ENCODE measurements at places on chromosomes 11 and 22.
A peak's percentile ranks its signal among the peaks of the same experiment; 100 is the strongest.

DNA sequence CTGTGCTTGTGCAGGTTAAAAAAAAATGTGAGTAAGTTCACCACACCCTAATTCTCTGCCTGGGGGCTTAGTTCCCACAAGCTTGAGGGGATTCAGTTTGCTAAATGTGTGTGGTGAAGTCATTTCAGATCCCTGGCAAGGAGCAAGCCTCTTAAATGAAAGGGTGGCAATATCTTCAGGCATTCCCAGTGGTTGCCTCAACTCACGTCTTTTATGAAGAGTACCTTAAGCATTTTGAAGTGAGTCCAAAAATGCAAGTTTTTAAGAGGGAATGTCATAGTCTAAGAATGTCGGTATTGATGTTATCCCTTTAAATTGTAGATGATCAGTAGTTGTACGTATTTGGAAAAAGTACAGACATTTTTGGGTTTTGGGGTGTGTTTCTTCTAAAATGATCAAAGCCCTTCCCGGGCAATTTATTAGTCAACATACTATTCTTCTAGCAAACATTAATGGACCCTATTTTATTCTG lies 4.9 kb downstream of the TCP11L1 start:
- DNase-seq: no peak

DNA sequence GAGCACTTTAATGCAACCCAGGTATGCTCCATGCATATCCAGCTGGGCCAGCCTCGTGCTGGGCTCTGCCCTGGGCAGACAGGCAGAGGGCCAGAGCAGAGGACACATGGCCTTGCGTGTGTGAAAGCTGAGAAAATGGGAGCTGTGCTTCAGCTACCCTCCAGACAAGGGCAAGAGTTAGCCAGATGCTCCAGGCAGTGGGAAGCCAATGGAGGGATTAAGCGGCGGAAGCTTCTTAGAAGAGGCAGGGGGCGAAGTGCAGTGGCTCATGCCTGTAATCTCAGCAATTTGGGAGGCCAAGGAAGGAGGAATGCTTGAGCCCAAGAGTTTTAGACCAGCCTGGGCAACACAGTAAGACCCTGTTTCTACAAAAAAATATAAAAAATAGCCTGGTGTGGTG lies 9.8 kb upstream of the ARHGEF17 start:
- DNase-seq: no peak

- DNase-seq: peak; percentile 99
These were observed at the start of gene SYCE3 for GRCh38 chr22:50562523-50563412. TSS of gene SYCE3 (minus strand) at chr22:50562919. CDS start at chr22:50556405, 6,514 bp downstream.

GRCh38 chr11:133560472-133560855 lies 28.2 kb upstream of the OPCML start:
- DNase-seq: no peak

DNA sequence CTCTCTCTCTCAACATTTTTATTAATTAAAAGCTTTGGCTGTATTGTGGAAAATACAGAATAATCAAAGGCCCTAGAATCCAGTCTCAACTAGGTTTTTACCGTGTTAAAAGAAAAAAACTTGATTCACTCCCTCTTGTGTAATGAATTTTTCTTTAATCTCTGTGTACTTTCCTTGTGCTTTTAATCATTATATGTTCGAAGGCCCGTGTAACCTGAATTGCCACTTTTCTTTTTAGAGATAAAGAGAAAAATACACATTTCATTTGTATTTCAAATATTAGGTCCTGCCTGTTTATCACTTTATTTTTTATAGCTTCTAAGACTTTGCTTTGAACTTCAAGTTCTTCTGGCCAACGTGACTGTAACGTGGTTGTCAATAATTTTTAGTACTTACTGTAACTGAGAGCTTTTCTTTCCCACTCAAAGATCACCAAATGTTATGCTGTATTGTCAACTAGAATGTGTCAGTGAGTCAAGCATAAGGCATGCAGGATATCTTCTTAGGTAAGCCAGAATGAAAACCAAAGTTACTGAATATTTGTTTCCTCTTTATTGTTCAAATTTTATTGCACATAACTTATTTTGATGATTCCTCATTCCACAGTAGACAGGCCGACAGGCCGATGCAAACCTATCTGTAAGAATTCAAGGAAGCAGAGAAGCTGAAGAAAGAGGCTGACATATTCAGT lies 23.3 kb upstream of the FAR1 start:
- DNase-seq: no peak

Data from posterior vena cava (tissue), 2 donors.